SK-N-SH (cell line): ENCODE measurements at places on chromosomes 12 and 14. TPM values are rescaled to one million over a fixed set of nuclear protein-coding genes. Genes with fewer than 3 reads are reported as not detected.

NTF3 gene
- polyA plus RNA-seq, result not detected in 2 replicates

KLRC2 gene
- polyA plus RNA-seq, result not detected in 2 replicates

DNA sequence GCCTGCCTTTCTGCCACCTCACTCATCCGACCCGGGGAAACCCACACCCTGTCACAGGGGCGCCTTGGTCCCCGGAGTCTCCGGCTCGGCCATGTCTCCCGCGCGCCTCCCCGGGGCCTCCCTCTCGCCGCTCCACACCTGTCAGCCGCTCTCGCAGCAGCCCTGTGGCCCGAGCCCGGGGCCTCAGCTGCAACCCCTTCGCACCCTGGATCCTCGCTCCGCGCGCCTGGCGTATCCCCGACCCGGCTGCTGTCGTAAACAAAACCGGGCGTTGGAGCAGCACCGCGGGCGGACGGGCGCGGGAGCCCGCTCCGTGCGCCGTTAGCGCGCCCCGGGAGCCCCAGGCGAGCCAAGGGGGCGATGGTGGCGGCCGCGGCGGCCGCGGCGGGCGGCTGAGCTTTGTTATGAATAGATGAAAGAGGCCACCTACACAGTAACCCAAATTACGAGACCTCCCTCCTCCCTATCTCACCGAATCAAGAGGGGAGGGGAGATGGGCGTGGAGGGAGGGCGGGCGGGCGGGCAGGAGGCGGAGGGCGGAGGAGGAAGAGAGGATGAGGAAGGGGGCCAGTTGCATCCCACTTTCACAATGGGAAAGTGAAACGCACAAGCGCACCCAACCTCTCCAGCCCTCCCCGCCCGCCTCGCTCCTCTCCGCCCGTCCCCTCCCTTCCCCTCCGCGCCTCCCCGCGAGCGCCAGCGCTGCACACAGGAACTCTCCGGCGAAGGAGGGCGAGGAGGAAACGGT is at the start of gene PLXNC1:
TSS of gene PLXNC1 (plus strand) at position 587 of the 748 bp plus-strand sequence. CDS start 395 bp downstream, outside the sequence.
- peak; percentile 77 for DNase-seq

- DNase-seq, result no peak
Measured at GRCh38 chr14:33682760-33683159, 268.1 kb downstream of the EGLN3 start.

TMPRSS12 gene
- not detected in 2 replicates for polyA plus RNA-seq

TSPAN19 gene
- polyA plus RNA-seq, result 0.05 and 0.06 TPM in 2 replicates

CATSPERB gene
- polyA plus RNA-seq, result 0.08 and 0.10 TPM in 2 replicates

ZNF410 gene
- 22.8 and 28.7 TPM in 2 replicates for polyA plus RNA-seq

OR4E2 gene
- polyA plus RNA-seq, result not detected in 2 replicates

GRCh38 chr14:101226265-101226602 is 322.7 kb upstream of the RTL1 start:
- DNase-seq, result no peak

GRCh38 chr12:114671443-114672411 is 12.2 kb downstream of the TBX3 start:
- peak; percentile 81 for DNase-seq

SRGAP1 gene
- polyA plus RNA-seq, result 2.6 and 3.1 TPM in 2 replicates

GRCh38 chr12:89969093-89969492 is 260.5 kb upstream of the ATP2B1 start:
- no peak for DNase-seq

- DNase-seq, result no peak
Measured at GRCh38 chr14:99880651-99881420, 87.6 kb downstream of the EML1 start.

- no peak for DNase-seq
Measured at GRCh38 chr12:115268451-115268850, 584.5 kb upstream of the TBX3 start.
